Thymus (tissue), 14 donors: ENCODE measurements at places on chromosomes 7 and 10. TPM values are rescaled to one million over a fixed set of nuclear protein-coding genes. Genes with fewer than 3 reads are reported as not detected.

- H3K27ac ChIP-seq: no peak overlapping the region
- H3K4me3 ChIP-seq: no peak overlapping the region
These were observed 24.2 kb downstream of the NCOA4 start for GRCh38 chr10:46006219-46006618.

DNA sequence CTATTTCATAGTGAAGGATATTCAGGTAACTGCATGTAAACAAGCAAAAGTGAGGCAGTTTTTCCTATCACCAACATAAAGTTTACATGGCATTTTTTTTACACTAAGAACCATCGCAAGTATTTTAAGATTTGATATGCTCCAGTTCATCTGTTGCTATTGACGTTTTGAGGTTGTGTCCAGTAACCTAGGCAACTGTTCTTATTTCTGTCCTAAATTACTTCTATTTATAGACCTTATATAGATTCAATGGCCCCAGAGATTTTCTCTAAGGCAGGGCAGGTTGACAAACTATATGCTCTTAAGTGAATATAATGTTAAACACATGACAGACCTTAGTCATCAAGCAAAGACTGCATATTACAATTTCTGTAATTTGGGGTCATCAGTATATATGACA lies 830.2 kb upstream of the LRRTM3 start:
- DNase-seq: no peak
- H3K4me1 ChIP-seq: no peaks in the 10 kb centered on the region
- no peaks in the 10 kb centered on the region for H3K27me3 ChIP-seq

DNA sequence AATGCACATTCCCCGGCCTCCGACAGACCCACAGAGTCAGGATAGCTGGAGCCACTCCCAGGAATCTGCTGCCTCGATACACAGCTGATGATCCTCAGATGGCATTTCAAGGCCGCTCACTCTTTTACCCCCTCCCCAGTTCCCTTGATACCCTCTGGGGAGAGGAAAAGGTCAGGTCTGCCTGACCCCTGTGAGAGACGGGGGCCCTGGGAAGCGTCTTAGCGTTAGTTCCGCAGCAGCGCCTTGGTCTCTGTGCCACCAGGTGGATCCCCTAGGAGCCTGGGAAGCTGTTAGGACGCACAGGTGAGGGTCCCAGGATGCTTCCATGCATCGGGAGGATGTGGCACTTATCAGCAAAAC lies 420.5 kb upstream of the FOXK1 start:
- H3K4me3 ChIP-seq: no peak overlapping the region
- H3K27me3 ChIP-seq: peaks cover 17% of the 10 kb centered on the region
- DNase-seq: no peak
- no peaks in the 10 kb centered on the region for H3K4me1 ChIP-seq
- H3K36me3 ChIP-seq: no peaks in the 10 kb centered on the region

Gene CDC14C
- total RNA-seq: not detected

Gene WEE2
- total RNA-seq: 0.05 TPM

- no peak overlapping the region for H3K4me3 ChIP-seq
- no peaks in the 10 kb centered on the region for H3K27me3 ChIP-seq
- H3K36me3 ChIP-seq: no peaks in the 10 kb centered on the region
These were observed 112.1 kb downstream of the SGMS1 start for GRCh38 chr10:50511492-50512213.

DNA sequence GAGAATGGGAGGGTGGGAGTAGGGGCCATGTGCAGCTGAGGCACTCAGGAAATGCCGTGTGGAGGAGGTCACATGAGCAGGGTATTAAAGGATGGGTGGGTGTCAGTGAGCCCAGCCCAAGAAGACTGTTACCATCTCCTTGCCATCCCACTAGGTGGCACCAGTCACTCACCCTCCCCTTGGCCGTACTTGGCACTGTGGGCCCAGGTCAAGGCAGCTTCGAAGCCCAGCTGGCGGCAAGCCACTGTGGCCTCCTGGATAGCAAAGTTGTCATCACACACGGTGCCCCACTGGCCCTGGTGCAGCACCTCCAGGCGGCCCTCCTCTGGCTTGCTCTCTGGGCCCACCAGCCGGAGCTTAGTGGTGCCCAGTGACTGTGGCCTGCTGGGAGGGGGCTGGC lies 5.4 kb downstream of the LOXL4 start:
- peaks cover 14% of the 10 kb centered on the region for H3K27me3 ChIP-seq
- H3K4me1 ChIP-seq: no peaks in the 10 kb centered on the region
- H3K27ac ChIP-seq: no peak overlapping the region
- H3K36me3 ChIP-seq: no peaks in the 10 kb centered on the region
- DNase-seq: no peak
- H3K4me3 ChIP-seq: no peak overlapping the region

DNA sequence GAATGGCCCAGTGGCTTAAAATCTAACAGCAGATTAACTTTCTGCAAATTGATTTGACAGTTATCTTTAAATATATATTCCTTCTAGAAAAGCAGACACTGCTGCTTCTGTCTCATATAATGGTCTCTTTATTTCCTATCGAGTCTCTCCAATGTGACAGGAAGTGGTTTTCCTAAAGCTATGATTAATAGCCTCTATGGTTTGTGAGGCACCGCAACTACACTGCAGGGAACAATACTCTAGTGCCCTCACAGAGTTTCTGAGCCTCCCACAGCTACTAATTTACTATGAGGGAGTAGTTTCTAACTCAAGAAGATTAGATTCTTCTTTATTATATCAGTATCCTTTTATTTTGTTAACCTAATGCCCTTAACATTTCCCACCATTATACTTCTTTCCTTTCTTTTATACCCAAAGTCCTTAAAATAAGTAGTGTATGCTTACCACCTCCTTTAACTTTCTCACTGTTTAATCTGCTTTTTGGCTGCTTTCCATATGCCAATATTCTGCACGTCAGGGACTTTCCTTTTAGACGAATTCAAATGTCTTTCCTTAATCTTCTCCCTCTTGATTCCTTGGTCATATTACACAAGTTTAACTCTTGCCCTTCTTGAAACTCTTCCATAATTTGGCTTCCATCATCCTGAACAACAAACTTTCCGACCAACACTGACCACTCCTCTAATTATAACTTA lies 23.8 kb upstream of the AHR start:
- no peaks in the 10 kb centered on the region for H3K27me3 ChIP-seq
- DNase-seq: no peak
- no peaks in the 10 kb centered on the region for H3K4me1 ChIP-seq
- H3K27ac ChIP-seq: no peak overlapping the region

DNA sequence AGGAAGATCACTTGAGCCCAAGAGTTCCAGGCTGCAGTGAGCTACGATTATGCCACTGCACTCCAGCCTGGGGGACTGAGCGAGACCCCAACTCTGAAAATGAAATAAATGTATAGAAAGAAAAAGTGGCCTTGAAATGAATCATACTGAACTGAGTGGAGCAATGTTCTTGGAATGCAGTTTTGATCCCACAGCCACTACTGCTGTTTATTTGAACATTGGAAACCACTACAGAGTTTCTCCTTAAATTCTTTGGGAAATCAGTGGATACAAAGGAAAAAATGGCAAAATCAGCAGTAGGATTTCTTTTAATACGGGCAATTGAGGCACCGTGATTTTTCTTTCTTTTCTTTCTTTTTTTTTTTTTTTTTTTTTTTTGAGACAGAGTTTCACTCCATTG lies 637.4 kb downstream of the GALNT17 start:
- H3K27me3 ChIP-seq: no peaks in the 10 kb centered on the region
- no peak for DNase-seq
- H3K36me3 ChIP-seq: no peaks in the 10 kb centered on the region
- H3K4me1 ChIP-seq: no peaks in the 10 kb centered on the region

DNA sequence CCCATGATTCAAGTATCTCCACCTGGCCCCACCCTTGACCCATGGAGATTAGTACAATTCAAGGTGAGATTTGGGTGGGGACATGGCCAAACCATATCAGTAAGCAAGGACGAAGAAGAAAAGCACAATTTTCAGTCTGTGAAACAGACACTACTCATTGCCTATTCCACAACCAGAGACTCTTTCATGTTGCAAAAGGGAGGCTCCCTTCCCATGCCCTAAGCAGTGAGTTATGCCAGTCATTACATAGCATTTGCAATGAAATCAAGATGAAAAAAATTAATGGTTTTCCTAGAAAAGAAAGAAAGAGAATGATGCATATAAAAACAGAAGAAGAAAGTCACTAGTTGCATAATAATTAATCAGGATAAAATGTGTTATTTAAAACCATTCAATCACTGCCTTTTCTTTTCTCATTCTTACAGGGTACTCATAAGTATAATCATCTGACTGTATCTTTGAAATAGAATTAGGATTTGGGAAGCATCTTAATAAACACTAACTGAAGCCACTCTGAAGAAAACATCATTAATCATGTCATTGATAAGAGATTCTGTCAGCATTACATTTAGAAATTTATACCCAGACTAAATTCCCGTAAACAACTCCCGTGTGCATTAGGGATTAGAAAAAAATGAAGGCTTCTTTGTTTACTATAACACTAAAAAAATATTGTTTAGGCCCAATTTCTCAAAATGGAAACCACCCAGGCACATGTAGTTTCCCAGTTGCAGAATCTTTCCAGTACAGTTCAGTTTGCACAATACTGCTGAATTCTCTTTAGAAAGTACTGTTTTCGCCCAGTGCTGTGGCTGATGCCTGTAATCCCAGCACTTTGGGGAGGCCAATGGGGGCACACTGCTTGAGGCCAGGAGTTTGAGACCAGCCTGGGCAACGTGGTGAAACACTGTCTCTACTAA lies 9.1 kb downstream of the PRPS1L1 start:
- no peak for DNase-seq
- H3K4me1 ChIP-seq: no peaks in the 10 kb centered on the region
- no peak overlapping the region for H3K4me3 ChIP-seq
- no peaks in the 10 kb centered on the region for H3K27me3 ChIP-seq

DNA sequence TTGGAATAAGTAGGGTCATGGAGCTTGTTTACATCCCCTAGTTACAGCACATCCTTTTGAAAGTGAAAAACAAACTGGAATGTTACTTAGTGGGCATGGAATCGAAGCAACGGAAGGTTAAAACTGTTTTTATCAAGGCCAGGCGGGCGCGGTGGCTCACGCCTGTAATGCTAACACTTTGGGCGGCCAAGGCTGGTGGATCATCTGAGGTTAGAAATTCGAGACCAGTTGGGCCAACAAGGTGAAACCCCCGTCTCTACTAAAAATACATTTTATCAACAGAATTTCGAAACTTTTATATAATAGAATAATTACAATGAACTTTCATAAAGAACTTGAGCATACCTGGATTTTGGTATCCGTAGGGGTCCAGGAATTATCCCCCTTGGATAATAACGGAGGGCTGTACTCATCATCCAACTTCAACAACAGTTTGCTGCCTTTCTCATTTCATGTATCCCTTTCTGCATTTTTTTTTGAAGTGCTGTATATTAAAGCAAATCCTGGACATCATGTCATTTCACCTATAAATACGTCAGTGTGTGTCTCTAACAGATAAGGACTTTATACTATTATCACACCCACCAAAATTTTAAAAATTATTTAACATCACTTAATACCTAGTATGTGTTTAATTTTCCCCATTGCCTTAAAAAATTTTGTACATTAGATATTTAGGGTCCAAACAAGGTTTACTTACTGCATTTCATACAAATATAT lies 1.3 kb upstream of the TMED4 start:
- no peak for DNase-seq
- H3K4me1 ChIP-seq: peaks cover 21% of the 10 kb centered on the region
- peaks cover 23% of the 10 kb centered on the region for H3K36me3 ChIP-seq
- no peaks in the 10 kb centered on the region for H3K27me3 ChIP-seq
- peak overlapping the region; percentile 86 for H3K4me3 ChIP-seq

DNA sequence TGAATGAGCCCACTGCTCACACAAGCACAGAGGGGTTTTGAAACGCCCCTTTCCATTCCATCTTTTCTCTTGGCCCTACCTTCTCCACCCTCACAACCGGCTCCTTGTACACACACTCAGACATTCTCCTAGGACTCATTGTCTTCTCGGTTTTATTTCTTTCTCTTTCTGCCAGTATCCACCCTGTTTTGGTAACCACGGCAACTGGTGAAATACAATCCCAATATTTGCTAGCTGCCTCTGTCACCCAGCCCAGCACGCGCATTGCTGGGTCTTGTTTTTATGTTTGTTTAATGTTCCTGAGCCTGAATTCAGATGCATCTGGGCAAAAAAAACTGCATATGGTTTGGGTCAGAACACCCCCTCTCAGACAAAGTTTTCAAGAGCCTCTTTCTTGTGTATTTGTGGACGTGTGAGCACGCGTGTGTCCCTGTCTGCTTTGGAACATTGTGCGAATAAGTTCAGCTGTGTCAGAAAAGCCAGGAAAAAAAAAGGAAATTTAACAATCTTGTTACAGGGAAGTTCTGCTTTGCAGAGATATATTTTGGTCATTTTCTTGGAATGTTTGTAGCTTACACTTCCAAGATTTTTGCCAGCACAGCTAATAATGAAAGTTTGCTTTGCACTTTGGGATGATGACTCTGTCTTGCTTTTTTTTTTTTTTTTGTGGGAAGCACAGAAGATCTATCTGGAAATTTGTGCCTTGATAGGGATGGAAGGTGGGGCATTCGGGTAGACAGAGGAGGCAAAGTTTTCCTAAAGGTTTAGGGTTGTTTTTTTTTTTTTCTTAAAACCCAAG lies 225.9 kb downstream of the TRIL start:
- H3K36me3 ChIP-seq: no peaks in the 10 kb centered on the region
- no peak for DNase-seq
- no peaks in the 10 kb centered on the region for H3K4me1 ChIP-seq
- H3K4me3 ChIP-seq: no peak overlapping the region
- H3K27me3 ChIP-seq: no peaks in the 10 kb centered on the region

- H3K27ac ChIP-seq: no peak overlapping the region
- no peaks in the 10 kb centered on the region for H3K36me3 ChIP-seq
- no peak overlapping the region for H3K4me3 ChIP-seq
These were observed 30.4 kb upstream of the ELFN1 start for GRCh38 chr7:1639532-1640175.

DNA sequence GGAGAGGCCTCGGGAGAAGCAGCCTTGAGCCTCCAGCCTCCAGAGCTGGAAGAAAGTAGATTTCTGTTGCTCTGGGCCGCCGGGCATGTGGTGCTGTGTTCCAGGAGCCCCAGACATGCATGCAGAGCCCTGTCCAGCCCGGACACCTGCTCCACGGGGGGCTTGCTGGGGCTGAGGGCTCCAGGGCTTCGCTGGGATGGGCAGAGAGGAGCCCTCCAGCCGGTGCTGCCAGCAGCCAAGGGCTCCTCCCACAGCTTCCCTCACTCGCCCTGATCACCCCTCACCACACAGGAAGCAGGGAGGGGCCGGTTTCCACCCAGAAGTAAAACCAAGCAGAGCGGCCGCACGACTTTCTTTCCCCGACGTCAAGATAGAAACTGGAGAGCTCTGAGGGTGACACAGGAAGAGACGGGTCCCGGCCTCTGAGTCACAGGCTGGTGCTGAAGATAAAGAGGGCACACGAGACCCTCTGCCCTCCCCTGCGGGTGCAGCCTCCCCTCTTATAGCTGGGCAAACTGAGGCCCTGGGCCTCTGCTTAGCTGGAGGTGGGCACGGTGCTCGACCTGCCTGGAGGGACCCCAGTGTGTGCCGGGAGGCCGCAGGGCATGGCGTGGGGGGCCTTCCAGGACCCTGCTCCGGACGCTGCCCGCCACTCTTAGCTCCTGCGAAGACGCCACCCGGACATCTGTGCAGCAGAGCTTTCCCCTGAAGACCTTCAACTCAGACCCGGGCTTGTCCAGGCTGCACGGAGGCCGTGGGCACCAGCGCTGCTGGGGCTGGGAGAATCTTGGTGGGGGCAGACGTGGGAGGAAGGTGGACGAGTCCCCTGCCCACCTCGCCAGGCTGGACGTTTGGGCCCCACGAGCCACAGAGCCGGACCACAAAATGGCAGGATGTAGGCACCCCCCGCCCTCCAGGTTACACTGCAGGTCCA lies 31.1 kb downstream of the ADAP1 start:
- peak; percentile 69 for DNase-seq
- H3K4me1 ChIP-seq: peaks cover 26% of the 10 kb centered on the region
- H3K4me3 ChIP-seq: peak overlapping the region; percentile 44
- H3K27me3 ChIP-seq: peaks cover 4% of the 10 kb centered on the region
